ENCODE measurements at places on chromosomes 6 and 20. TPM values are rescaled to one million over a fixed set of nuclear protein-coding genes. Genes with fewer than 3 reads are reported as not detected.

Gene CST2
- 0.29 TPM for total RNA-seq

Gene TRDN
- not detected for total RNA-seq

Gene BAK1
- total RNA-seq: 12.2 TPM

Gene VIP
- 1.7 TPM for total RNA-seq

Gene ZSCAN23
- 6.3 TPM for total RNA-seq

DNA sequence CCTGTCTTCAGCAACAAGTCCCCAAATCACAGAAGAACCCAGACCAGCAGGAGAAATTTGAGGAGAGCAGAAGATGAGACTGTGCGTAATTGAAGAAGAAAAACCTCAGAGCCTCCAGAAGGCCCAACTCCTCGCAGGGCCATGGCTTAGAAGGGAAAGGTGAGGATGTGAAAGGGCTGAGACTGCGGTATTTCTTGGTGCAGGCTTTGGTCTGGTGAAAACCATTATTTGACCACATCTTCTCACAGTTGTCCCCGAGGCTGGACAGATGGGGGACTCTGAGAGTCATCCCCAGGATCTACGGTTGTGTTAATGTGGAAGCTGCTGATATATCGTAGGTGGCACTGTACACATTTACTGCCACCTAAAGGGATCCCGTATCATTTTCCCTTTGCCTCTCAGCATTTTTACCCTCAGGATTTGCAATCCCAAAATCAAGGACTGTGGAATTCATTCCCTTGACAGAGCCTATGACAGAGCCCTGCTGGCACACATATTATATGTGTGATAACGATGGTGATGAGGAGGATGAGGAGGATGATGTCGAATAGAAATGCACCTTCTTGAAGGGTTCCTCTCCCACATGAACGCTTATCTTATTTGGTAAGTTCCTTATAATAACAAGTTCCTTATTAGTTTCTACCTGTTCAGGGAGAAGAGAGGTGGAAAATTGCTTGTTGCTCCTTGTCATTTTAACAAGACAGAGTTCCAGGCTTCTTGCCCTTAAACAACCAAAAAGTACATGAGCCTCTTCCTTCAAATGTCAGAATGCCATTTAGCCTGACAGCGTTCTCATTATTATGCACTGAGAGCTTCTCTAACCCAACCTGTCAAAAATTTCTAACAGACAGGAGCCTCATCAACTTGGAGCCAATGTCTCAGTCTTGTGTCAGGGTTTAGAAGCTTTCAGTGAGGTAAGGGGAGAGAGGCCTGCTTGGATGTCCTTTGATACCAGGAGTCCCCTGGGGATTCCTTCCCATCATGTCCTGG lies 135.8 kb downstream of the PXDC1 start:
- no peaks in the 10 kb centered on the region for H3K36me3 ChIP-seq
- H3K4me3 ChIP-seq: no peak overlapping the region
- no peaks in the 10 kb centered on the region for H3K27me3 ChIP-seq
- H3K27ac ChIP-seq: no peak overlapping the region
- DNase-seq: no peak

DNA sequence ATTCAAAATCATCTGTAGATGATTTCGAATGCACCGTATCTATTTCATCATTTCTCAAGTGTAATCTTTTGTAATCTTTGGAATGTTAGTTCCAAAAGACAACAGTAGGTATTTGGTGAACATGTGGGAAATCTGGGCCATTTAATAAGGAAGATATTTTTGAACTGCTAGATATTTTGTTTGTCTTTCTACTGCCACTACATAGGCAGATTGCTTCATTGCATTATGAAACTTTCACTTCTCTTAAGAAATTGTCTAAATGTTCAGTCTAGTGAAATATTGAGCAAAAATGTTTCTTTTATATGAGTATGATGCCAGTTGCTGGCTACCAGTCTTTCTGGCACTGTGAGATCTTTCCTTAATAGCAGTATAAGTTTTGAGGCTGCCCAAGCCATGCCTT lies 527.8 kb upstream of the RNF217 start:
- H3K27ac ChIP-seq: no peak overlapping the region
- H3K36me3 ChIP-seq: no peaks in the 10 kb centered on the region
- no peak overlapping the region for H3K4me3 ChIP-seq

GRCh38 chr6:82959385-82959941 lies 106.2 kb downstream of the UBE3D start:
- no peaks in the 10 kb centered on the region for H3K36me3 ChIP-seq
- H3K4me1 ChIP-seq: no peaks in the 10 kb centered on the region
- H3K4me3 ChIP-seq: no peak overlapping the region
- DNase-seq: no peak
- no peak overlapping the region for H3K27ac ChIP-seq
- no peaks in the 10 kb centered on the region for H3K27me3 ChIP-seq

GRCh38 chr20:17712708-17713107 lies 12.9 kb downstream of the BANF2 start:
- no peak overlapping the region for H3K4me3 ChIP-seq
- no peak for DNase-seq
- no peaks in the 10 kb centered on the region for H3K27me3 ChIP-seq
- no peak overlapping the region for H3K27ac ChIP-seq

DNA sequence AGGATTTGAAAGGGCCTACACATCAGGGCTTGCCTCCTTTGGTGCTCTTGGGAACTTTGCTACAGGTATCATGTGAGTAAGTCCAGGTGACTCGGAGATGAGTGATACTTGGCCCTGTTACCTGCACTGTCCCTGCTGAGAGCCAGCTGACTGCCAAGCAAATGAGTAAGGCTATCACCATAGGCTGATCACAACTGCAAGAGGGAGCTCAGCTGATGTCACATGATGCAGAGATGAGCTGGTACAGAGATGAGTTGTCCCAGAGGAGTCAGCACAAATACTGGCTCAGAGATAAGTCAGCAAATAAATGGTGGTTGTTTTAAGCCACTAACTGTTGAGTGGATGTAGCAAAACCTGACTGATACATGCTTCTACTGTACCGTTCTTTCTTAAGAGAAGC lies 41.4 kb downstream of the LAMP5 start:
- no peaks in the 10 kb centered on the region for H3K36me3 ChIP-seq
- H3K27ac ChIP-seq: no peak overlapping the region
- no peaks in the 10 kb centered on the region for H3K4me1 ChIP-seq
- H3K27me3 ChIP-seq: no peaks in the 10 kb centered on the region
- no peak for DNase-seq

GRCh38 chr20:36106606-36107005 lies 47.9 kb upstream of the EPB41L1 start:
- no peak overlapping the region for H3K4me3 ChIP-seq
- H3K27ac ChIP-seq: no peak overlapping the region
- no peaks in the 10 kb centered on the region for H3K36me3 ChIP-seq
- H3K4me1 ChIP-seq: peaks cover 12% of the 10 kb centered on the region

DNA sequence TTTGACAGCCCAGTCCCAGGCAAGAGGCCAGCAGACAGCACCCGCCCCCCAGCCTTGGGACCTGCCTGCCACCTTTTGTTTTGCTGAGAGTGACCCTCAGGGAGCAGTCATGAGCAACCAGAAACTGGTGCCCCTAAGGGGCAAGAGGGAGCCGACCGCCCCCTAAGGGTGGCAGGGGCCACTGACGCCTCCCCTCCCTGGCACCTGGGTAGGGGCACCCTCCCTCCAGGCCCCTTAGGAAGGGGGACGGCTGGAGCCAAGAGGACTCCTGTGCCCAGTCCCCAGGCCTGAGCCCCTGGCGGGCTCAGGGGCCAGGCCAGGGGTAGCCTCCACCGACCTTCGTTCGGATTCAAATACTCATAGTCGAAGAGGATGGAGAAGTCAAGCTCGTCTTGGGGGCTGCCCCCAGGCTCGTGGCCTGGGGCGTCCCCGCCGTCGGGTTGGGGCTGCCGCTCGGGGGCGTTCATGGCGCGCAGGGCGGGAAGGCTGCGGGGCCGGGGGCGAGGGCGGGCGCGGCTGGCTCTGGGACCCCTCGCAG lies 417 bp downstream of the NFATC2 start:
- no peaks in the 10 kb centered on the region for H3K36me3 ChIP-seq
- H3K27ac ChIP-seq: peak overlapping the region; percentile 60
- no peaks in the 10 kb centered on the region for H3K27me3 ChIP-seq
- peaks cover 19% of the 10 kb centered on the region for H3K4me1 ChIP-seq
- peak overlapping the region; percentile 55 for H3K4me3 ChIP-seq

DNA sequence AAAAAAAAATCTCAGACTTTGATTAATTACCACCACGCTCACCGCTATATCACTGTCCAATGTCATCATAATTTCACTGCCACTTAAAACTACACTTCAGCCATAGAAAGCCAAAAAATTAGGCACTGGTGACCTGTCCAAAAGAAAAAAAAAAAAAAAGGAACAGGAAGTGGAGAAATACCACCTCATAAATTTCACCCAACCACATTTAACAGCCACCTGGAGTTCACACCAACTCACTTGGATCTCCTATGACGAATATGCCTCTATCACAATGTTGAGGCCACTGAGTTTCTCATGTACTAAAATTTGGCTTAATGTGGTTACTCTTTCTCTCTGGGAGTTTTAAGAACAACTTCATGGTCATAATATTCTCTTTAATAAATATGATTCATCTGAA lies 237.5 kb upstream of the RSPO3 start:
- H3K27me3 ChIP-seq: no peaks in the 10 kb centered on the region
- no peak overlapping the region for H3K4me3 ChIP-seq
- no peaks in the 10 kb centered on the region for H3K4me1 ChIP-seq
- H3K27ac ChIP-seq: no peak overlapping the region

GRCh38 chr6:34723203-34723602 lies 26.6 kb upstream of the ILRUN start:
- no peaks in the 10 kb centered on the region for H3K36me3 ChIP-seq
- no peaks in the 10 kb centered on the region for H3K27me3 ChIP-seq
- H3K4me3 ChIP-seq: no peak overlapping the region
- H3K4me1 ChIP-seq: no peaks in the 10 kb centered on the region
- no peak for DNase-seq

GRCh38 chr6:129748212-129748900 lies 38.4 kb upstream of the ARHGAP18 start:
- H3K27ac ChIP-seq: peak overlapping the region; percentile 43
- H3K4me3 ChIP-seq: no peak overlapping the region
- H3K4me1 ChIP-seq: peaks cover 29% of the 10 kb centered on the region
- DNase-seq: no peak

DNA sequence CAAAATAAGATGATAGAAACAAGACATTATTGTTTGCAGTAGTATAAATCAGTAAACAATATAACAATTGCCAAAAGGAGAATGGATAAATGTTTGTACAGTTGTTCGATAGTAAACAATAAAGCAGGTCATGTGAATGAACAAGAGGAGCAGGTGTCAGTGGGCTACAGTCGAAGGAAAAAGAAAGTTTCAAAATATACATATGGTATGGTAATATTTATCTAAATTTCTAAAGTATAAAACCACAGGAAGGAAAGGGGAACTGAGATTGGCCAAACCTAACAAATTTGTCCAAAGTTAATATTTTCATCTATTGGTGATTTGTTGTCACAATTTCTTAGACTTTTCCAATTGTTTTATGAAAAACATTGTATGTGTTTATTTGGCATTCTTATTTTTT lies 110.9 kb downstream of the SH3BGRL2 start:
- H3K4me1 ChIP-seq: no peaks in the 10 kb centered on the region
- DNase-seq: no peak
- H3K4me3 ChIP-seq: no peak overlapping the region
- H3K27ac ChIP-seq: no peak overlapping the region

DNA sequence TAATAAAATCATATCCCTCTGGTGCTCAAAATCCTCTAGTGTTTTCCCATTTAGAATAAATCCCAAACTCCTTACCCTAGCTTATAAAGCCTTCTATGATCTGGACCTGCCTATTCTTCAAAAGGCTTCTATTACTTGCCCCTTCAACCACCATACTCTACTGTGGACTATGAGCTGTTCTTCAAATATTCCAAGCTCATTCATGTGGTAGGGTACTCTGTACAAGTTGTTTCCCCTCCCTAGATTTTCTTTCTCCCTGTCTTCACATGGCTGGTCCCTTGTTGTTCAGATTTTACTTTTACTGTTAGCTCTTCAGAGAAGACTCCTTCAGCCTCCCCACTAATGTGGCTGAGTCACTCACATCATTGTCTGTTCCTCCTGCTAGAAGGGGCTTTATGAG lies 193.2 kb downstream of the OGFRL1 start:
- H3K4me3 ChIP-seq: no peak overlapping the region
- H3K4me1 ChIP-seq: peaks cover 42% of the 10 kb centered on the region
- no peak for DNase-seq
- peak overlapping the region; percentile 82 for H3K27ac ChIP-seq
- no peaks in the 10 kb centered on the region for H3K27me3 ChIP-seq

Measured in upper lobe of left lung (tissue), 6 donors.